ENCODE measurements at places on chromosomes 16 and 17.
A peak's percentile ranks its signal among the peaks of the same experiment; 100 is the strongest.

DNA sequence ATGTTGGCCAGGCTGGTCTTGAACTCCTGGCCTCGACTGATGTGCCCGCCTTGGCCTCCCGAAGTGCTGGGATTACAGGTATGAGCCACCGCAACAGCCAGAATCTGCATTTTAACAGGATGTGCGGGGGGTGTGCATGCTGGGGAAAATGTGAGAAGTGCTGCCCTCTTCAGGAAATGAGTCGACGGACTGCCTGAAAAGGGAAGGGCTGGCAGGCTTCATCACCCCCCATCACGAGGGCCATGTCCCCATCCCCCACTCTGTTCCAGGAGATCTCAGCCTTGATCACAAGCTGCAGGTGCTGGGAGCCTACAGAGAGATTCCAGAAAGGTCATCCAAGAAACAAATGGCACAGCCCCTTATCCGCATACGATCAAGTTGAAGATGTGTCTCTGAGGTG is 195.3 kb upstream of the RPL38 start:
- DNase-seq = no peak

GRCh38 chr16:77273-77806 is 685 bp upstream of the MPG start:
- DNase-seq = peak; percentile 74

DNA sequence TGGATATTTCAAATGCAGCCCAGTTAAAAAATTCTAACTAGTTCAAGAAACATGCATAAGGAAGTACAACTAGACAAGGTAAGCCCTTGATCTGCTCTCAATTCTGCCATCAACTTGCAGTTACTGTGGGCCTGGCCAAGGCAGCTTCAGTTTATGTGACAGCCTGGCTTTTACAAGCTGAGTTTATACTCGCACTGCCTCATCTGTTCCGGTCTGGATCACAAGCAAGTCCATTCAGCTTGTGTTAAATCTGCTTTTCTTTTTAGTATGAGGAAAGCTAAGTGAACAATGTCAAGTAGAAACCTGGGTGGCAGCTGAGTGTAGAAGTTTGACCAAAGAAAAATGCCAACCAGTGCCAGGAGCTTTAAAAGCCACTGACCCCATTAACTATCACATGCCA is 76.6 kb upstream of the CORO6 start:
- DNase-seq = no peak

DNA sequence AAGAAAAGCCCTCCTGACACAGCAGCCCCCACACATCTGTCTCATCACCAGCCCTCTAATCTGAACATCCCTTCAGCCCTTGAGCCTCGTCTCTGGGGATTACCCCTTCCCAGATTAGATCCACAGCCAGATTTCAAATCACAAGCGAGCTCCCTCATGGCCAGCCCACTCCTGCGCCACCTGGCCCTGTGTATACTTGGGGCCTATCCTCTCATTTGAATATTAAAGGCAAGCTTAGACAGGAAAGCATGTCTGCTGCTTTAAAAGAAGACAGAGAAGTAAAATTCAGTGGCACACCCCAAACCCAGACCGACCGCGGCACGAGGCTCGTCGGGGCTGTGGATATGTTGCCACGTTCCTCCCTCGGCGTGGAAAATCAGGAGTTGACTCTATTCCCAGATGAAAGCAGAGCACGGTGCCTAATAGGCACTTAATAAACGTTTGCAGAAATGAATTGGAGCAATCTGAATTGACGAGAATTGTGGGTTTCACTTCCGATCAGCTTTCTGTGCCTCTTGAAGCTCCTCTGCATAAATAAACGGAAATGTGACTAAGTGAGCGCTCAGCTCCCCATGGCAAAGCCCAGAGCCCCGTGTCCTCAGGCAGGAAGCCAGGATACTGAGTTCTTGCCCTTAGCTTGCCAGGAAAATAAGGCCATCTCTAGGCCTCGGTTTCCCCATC is 108.0 kb downstream of the CCDC182 start:
- no peak for DNase-seq

DNA sequence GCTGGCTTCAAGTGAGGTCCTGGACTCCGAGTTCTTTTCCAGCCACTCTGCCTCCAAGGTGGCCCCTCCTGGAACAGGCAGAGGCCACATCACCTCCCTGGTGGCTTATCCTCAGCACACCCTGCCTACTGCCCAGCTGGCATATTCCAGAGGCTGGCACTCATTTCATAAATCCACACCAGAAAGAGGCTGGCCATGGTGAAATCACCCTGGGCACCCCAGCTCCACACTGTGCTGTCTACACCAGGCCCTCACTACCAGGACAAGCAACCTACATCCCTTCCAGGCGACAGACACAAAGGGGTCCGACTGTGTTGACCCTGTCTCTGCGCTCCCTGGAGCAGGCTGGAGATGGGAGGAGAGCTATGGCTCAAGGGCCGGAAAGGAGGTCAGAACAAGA is 100.2 kb downstream of the C16orf78 start:
- no peak for DNase-seq

- no peak for DNase-seq
Measured at GRCh38 chr16:47046726-47047523, 73.5 kb upstream of the DNAJA2 start.

- DNase-seq = no peak
Measured at GRCh38 chr17:43823350-43824084, 9.4 kb downstream of the MPP3 start.

- DNase-seq = peak; percentile 85
Measured at GRCh38 chr17:48995304-48995973, 1.7 kb upstream of the IGF2BP1 start.

- DNase-seq = no peak
Measured at GRCh38 chr16:8062677-8063076, 527.6 kb downstream of the TMEM114 start.

- DNase-seq = no peak
Measured at GRCh38 chr16:17461951-17462729, 8.6 kb downstream of the XYLT1 start.

DNA sequence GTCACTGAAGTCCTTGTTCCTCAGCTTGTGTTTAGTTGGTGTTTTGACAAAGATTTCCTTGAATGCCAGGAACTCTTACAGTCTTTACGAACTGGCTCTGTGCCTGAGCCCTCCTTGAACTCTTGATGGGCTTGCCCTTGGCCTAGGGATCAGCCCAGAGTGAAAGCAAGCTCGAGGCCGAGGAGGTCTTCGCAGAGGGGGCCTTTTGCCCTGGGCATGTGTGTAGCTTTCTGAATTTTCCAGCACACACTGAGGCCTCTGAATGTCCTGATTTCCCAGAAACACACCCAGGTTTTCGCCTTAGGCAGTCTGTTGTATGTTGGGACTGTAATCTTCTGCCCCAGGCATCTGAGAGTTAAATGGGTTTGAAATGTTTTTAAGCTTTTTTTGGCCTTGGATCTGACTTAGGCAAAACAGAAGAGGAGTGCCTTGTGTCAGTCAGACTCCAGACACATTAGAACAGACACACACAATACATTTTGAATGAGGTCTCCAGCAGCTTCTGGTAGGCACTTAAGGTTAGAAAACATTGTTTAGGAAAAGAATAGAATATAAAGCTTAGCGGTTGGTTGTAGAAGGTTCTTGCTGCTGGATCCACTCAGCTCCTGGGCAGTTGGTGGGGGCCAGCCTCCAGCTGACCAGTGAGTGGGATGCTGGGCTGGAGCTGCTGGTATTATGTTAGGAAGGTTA is 17.1 kb downstream of the FOXK2 start:
- no peak for DNase-seq

DNA sequence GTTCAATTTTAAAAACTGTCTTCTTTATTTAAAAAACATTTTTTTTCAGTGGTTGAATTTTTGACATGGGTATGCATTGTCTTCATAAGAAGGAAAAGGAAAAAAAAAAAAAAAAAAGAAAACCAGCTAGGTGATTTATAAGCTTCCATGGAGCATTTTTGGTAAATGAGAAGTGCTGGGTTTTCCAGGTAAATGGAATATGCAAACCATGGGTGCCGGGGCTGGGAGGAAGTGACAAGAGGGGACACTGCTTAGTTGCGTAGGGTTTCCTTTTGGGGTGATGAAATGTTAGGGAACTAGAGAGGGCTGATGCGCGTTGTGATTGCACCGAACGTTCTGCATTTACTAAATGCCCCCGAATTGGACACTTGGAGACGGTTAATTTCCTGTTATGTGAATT is 217.4 kb upstream of the FOXF1 start:
- DNase-seq = no peak

DNA sequence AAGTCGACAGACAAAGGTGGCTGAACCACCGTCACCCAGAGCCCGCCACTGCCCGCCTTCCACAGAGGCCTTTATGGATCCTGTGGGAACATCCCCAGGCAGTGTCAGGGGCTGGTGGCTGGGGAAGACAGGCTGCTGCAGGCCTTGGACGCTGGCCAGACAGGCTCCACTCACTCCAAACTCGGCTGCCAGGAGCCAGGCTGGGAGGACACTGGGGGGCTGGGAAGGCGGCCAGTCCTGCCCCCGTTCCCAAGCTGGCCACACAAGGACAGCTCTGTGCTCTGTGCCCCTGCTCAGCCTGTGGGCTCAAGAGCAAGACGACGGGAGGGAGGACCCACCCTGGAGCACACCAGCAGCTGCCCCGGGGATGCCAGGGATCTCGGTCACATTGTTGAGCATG is 7.6 kb upstream of the LCAT start:
- DNase-seq = no peak

DNA sequence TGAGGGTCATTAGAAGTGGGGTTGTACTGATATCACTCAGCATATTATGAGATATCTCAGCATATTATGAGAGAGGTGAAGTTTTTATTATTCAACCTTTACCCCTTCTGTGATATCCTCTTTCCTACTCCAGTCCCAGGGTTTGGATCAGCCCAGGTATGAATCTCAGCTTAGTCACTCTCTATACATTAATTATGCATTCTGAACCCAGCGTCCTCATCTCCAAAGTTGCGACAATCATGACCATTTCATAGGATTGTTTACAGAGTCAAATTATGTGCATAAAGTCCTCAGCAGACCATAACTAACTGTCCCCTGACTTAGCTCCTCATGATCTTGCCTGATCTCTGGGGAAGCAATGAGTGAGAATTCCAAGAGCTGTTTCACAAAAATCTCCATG is 20.5 kb upstream of the BLMH start:
- DNase-seq = no peak

DNA sequence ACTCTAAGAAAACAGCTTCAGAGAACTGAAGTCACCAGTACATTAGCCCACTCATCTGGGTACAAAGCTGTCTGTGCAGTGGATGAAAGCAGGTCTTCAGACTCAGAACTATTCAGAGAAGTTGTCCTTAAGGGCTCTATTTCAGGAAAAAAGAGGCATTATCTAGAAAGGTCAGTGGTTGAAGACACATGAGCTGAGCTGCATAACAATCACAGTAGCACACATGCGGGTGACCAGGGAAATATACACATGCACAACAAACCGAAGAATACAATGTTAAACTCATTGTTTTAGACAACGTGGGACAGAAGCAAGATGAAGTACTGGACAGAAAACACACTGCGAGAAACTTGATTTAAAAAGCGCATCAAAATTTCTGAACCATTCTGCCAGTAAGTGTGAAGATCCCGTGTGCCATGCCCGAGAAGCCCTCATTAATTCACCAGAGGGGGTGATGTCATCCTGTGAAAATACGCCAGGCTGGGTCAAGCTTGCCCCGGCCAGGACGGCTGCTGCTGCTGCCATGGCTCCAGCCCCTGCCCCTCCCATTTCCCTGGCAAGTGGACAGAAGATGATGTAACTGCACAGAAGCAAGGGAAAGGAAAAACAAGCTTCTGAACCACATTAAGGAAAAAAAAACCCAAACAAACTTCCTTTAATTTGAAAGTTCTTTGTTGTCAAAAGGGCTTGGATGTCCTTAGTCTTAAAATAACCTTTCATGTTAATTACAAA is 10.1 kb downstream of the DYNC1LI2 start:
- DNase-seq = no peak

GRCh38 chr16:25614716-25615265 is 77.0 kb upstream of the HS3ST4 start:
- DNase-seq = no peak

- DNase-seq = no peak
Measured at GRCh38 chr17:35588196-35588920, 1.2 kb downstream of the AP2B1 start.

DNA sequence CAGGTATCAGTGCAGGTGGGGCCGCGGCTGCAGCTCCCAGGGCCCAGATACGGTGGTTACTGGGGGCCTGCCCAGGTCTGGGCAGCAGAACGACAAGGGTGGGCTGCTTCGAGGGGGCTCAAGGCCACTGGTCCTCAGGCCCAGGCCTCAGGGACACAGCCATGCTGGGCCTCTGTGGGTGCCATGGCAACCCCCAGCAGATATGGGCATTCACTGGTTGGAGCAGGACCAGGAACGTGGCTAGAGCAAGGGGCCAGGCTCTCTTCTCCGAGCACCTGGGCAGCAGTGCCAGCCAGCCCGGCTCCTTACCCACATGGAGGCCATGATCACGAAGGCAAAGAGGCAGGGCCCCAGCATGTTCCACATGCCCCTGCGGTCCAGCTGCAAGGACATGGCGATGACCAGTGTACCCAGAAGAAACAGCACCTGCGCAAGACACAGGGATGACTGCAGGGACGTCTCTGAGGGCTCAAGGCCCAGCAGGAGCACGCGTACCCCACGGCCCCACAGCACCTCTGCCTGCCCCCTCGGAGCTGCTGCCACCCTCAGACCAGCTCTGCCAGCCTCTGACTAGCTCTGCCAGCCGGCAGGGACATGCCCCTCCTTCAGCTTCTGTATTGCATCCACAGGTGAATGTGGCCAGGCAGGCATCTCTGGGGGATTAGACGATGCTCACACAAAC is 2.1 kb upstream of the MRPL28 start:
- no peak for DNase-seq

- DNase-seq = peak; percentile 92
Measured at GRCh38 chr16:180681-181564, 664 bp downstream of the HBQ1 start.

DNA sequence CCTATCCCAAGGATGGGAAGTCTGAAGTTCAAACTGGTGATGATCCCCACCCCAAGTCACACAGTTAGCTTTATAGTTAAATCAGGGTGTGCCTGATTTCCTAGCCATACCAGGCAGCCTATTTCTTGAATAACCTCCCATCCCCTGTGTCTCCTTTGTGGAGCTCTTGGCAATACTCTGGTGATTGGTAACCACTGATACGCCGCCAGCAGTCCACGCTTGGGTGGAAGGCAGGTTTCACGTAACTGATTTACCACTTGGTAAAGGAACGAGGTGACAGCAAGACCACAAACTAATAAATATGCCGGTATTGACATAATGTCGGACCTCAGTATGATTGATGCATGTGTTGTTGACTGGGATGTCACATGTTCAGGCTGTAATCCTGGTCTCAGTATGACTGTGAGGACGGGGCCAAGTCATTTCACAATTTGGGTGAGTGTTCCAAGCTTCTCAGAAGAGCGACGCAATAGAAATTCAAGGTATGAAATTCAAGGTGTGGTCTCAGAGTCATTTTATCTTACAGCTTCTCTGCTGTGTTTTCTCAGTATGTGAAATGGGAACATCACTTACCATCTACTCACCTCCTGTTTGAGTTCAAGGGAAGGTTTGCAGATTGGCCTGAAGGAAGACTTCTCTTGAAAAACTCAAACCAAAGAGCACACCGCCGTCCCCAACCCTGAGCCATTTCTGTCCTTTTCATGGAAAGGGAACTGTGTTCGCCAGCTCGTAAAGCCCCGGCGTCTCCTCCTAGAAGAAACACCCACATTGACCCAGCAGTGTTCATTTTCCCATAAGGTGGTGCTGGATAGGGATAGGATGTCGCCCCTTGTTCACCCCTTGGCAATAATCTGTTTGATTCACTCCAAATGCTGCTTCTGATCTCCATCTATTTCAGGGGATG is 678.9 kb downstream of the WWOX start:
- no peak for DNase-seq

GRCh38 chr16:31301708-31302400 is 42.1 kb downstream of the ITGAM start:
- no peak for DNase-seq

GRCh38 chr16:47578573-47578972 is 117.4 kb downstream of the PHKB start:
- DNase-seq = no peak

All from ecto neural progenitor cell (in vitro differentiated cells).